ENCODE measurements at places on chromosomes 3 and 15.
A peak's percentile ranks its signal among the peaks of the same experiment; 100 is the strongest.

DNA sequence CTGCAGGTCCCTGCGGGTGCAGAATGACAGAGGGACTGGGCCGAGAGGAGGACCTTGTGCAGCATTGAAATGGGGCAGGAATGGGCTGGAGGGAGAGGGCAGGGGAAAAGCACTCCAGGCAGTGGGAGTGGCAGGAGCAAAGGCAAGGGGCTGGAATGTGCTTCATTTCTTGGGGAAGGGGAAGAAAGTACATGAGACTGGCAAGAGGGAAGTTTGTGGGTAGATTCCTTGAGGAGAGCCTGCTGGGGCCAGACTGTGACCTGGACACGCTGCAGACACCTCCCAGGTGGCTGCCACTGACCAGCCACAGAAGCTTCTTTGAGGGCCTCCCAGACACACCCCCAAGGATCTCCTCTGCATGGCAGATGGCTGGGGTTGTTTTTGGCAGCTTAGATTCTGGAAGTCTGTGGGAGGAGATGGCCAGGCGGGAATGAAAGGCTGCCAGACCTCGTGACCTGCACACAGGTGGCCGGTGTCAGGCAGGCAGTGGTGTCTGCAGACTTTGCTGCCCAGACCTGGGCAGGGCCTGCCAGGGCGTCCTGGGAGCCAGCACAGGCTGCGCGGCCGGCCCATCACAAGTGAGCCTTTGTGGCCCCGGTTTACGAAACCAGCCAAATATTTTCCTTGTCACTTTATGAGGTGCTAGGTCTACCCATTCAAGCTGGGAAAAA, 53.1 kb downstream of the SPSB4 start:
- DNase-seq: no peak

DNA sequence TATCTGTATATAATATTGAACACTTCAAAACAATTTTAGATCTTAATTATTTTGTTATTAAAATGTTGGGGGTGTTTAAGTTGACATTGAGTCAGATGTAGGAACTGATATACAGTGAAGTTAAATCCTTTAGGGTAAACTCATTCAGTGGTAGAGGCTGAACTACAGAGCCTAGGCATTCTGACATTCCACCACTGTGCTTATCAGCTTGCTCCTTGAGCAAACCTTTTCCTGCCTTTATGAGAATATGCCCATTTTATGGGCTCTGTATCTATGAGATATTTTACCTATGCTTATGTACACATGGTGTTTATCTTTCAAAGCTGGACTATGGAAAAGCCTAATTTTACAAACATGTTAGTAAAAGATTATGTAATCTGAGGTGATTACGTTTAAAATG, 407.5 kb downstream of the ZBTB20 start:
- DNase-seq: no peak

- DNase-seq: no peak
These were observed 2.6 kb downstream of the TSEN2 start for GRCh38 chr3:12486916-12487315.

DNA sequence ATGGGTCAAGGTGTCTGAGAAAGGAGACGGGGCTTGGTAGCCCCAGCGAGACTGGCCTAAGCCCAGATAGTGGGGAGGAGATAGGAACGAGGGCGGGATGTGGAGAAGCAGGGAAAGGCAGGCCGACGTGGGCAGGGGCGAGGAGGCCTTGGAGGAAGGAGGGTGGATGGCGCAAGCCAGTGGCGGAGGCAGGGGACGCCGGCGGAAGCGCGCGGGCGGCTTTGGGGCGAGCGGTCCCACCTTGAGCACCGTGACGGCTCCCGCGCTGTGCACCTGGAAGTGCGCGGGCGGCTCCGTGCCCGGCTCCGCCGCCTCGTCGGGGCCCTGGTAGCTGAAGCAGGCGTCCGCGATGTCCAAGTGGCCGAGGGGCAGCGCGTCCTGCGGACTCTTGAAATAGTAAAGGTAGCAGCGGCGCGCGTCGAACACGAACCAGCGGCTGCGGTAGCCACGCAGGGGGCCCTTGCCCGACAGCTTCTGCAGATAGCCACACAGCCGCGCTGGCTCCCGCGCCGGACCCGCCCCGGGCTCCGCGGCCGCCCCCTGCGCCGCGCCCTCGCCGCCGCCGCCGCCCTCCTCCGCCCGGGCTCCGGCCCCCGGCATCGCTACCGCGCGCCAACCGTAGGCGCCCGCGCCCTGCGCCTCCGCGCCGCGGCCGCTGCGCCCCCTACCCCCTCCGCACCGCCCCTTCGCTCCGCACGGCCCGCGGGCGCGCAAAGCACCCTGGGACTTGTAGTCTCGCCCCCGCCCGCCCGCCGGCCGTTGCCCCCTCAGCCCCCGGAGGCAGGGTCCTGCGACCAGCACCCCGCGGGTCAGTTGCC, at the start of gene TBC1D2B:
TBC1D2B (minus strand) TSS at position 659 of the 818 bp plus-strand sequence; CDS start at position 600, 59 bp downstream.
- peak; percentile 74 for DNase-seq

DNA sequence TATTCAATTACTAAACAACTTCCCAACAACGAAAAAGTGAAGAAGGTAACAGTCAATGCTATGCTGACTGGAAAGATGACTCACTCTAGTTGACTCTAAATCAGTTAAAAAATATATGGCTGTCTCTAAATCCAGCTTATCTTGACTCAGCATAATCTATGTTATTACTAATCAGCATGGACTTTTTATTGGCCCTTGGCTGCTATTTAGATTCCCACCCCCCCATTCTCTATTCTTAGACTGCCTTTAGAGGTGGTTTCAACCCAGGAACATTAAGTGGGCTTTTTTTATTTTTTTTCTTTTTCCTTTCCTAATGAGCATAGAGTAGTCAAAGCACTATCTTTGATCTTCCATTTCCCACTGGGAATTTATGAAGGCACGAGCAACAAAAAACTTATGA, 1.9 kb downstream of the PCOLCE2 start:
- no peak for DNase-seq

- no peak for DNase-seq
These were observed 52.8 kb downstream of the SEMA5B start for GRCh38 chr3:122974764-122975162.

DNA sequence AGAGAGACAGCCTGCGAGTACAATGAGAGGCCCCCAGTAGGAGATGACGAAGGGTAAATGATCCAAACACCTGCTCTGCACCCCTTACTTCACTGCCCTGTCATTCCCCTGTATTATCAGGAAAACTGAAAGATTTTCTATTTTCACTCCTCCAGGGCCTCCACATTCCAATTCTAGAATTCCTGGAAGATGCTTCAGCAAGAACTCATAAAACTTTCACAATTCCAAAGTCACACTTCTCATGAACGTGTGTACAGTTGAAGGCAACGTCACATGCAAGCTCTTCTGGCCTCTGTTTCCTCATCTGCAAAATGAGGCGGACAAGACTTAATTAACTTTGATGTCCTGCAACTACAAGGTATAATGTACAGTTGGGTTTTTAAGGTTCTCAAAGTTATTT, 62.8 kb upstream of the SPATA12 start:
- DNase-seq: no peak

DNA sequence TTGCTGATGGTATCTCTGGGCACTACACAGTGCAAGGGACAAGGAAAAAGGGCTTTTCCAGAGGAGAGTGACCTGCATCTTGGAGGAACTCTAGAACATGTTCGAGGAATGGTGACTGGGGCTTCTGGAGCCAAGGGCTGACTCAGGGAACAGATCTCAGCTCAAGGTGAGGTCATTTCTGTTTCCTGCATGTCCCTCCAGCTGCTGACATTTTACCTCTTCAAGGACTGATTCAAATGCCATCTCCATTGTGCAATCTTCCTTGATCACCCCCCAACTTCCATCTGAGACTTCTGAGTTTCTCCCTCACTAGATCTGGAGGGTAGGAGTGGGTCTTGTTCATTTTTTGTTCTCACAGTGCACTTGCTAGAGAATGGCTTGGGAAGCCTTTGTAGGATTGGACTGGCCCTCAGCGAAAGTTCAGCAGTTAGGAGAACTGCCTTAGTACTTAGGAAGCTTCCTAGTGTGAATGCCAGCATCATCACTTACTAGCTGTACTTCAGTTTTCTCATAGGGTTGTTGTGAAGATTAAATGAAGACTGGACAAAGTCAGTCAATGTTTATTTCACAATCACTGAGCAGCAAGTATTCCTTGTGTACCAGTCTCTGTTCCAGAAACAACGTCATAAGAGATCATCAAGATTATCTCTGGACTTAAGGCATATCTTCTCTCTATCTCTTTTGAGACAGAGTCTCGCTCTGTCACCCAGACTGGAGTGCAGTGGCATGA, 2.6 kb upstream of the IDH3A start:
- no peak for DNase-seq

DNA sequence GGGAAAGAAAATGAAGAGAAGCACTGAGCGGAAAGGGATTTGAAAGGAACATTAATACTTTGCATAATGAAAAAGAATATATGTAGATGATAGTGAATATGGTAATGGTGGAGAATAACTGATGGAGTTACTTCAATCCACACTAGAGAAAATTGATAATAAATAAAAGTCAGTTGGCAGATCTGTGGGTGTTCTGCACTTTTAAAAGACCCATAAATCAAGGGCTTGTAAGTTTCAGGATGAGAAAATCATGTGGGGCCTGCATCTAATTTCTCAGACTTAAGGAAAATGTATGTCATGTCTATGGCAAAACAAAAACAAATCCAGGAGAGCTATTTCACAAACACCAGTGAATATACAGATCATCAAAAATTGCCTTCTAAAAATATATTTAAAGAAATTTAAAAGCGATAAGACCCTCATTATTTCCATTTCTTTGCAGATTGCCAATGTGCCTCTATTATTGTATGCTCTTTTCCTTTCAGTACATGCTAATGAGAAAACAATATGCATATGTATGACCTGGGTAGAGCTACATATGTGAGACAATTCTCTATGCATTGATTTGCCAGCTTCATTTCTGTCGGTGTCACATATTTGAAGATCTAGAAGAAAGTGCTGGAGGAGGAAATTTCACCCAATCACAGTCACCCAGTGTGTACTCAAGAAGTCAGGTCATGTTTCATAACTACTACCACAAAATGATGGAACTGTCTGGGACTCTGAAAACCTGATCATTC, 269.9 kb upstream of the PDZRN3 start:
- DNase-seq: no peak

GRCh38 chr15:77981281-77982126, 96.0 kb downstream of the TBC1D2B start:
- DNase-seq: no peak

- no peak for DNase-seq
These were observed 264.5 kb upstream of the RASGRP1 start for GRCh38 chr15:38829086-38829485.
